ENCODE measurements at places on chromosomes 5 and 9. TPM values are rescaled to one million over a fixed set of nuclear protein-coding genes. Genes with fewer than 3 reads are reported as not detected.

DNA sequence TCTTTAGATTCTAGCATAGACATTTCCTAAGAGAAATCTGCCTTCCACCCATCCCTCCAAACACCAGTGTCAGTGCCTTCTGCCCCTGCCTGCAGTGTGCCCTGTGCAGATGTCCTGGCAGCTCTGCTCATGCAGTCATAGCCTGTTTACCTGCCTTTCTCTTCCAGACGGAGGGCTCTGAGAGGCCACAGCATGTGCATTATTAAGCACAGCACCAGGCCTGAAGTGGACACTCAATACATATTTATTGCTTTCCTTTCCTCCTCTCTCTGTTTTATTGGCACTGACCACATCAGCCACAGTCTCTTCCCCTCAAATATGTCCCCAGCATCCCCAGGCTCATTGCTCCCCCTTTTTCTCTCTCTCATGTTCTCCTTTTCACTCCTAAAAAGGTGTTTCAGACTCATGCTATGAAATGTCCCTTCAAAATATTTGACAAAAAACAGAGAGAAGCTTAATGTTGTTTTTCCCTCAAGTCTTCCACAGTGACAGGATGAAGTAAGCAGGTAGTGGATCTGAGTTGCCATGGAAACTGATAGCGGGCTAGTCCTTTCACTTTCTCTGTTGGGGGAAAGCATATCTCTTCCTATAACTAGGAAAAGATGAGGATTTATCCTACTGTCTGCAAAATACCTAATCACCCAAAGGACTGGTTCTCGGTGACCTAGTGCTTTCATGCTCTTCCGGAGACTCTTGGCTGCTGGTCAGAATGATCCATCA lies 100.9 kb downstream of the ATP10B start:
- H3K4me1 ChIP-seq: no peaks in the 10 kb centered on the region
- H3K36me3 ChIP-seq: no peaks in the 10 kb centered on the region
- no peak for DNase-seq
- no peak overlapping the region for H3K4me3 ChIP-seq
- H3K27me3 ChIP-seq: peaks cover under 1% of the 10 kb centered on the region
- H3K27ac ChIP-seq: no peak overlapping the region

Gene NME5
- not detected for total RNA-seq

Gene SCGB3A2
- total RNA-seq: not detected

- no peak overlapping the region for H3K4me3 ChIP-seq
- no peaks in the 10 kb centered on the region for H3K4me1 ChIP-seq
- H3K27me3 ChIP-seq: peaks cover 30% of the 10 kb centered on the region
- no peak overlapping the region for H3K27ac ChIP-seq
- no peak for DNase-seq
These were observed 27.3 kb downstream of the NME5 start for GRCh38 chr5:138111937-138112336.

Gene ENC1
- 0.73 TPM for total RNA-seq

Gene SAXO1
- not detected for total RNA-seq

GRCh38 chr5:119166026-119166425 lies 95.1 kb downstream of the DMXL1 start:
- no peak overlapping the region for H3K27ac ChIP-seq
- no peaks in the 10 kb centered on the region for H3K27me3 ChIP-seq
- peaks cover 31% of the 10 kb centered on the region for H3K36me3 ChIP-seq
- no peak overlapping the region for H3K4me3 ChIP-seq
- no peak for DNase-seq

GRCh38 chr9:131943351-131943841 lies 136.3 kb downstream of the MED27 start:
- H3K36me3 ChIP-seq: peaks cover 4% of the 10 kb centered on the region
- no peaks in the 10 kb centered on the region for H3K27me3 ChIP-seq

DNA sequence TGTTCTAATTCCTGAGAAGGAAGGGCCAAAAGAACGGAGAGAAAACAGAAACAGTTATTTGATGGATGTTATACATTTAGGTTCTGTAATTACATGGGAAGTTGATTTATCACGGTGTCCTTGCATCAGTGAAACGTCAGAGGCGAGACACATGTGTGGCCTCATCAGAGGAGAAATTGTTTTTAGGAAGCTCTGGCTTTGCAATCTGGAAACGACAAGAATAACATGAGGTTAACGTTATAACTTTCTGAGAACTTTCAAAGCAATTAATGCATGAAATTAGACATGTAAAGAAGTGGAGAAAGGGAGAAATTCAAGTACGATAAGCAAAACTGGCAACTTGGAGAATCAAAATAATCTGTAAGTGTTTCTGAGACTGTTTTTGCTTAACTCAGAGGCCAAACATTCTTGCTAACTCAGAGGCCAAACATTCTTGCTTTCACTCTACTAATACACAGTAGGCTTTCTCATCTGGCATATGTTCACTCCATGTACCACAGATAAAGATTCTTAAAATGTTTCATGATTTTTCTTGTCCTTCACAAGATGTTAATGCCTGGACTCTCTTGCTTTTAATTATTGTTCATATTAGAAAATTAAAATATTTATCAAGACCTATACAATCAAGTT lies 933.0 kb downstream of the TLE4 start:
- no peaks in the 10 kb centered on the region for H3K27me3 ChIP-seq
- no peaks in the 10 kb centered on the region for H3K36me3 ChIP-seq

DNA sequence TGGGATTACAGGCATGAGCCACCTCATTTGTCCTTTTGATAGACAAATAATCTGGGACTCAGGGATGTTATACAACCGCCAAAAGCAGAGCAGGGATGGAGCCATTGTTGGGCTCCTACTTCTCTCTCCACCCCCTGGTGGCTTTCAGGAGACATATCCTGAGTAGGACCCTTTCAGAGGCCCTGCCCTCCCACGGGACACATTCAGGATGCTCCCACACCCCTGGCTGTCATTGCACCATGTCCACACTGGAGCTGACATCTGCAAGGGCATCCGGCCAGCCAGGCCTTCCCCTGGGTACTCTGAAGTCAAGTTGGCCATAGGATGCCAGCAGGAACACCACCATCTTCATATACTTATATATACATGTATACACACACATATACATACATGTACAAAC lies 181.8 kb downstream of the SYK start:
- H3K4me3 ChIP-seq: no peak overlapping the region
- H3K27ac ChIP-seq: no peak overlapping the region
- no peaks in the 10 kb centered on the region for H3K36me3 ChIP-seq
- peaks cover 6% of the 10 kb centered on the region for H3K4me1 ChIP-seq
- H3K27me3 ChIP-seq: peaks cover 10% of the 10 kb centered on the region
- DNase-seq: no peak

Gene ARL10
- total RNA-seq: 6.5 TPM

Gene LRRTM2
- 0.23 TPM for total RNA-seq

GRCh38 chr5:106288979-106289378 lies 1381.8 kb downstream of the EFNA5 start:
- H3K27me3 ChIP-seq: no peaks in the 10 kb centered on the region
- H3K27ac ChIP-seq: no peak overlapping the region
- H3K36me3 ChIP-seq: no peaks in the 10 kb centered on the region
- no peak for DNase-seq
- no peak overlapping the region for H3K4me3 ChIP-seq

Gene AKNA
- total RNA-seq: 355 TPM

DNA sequence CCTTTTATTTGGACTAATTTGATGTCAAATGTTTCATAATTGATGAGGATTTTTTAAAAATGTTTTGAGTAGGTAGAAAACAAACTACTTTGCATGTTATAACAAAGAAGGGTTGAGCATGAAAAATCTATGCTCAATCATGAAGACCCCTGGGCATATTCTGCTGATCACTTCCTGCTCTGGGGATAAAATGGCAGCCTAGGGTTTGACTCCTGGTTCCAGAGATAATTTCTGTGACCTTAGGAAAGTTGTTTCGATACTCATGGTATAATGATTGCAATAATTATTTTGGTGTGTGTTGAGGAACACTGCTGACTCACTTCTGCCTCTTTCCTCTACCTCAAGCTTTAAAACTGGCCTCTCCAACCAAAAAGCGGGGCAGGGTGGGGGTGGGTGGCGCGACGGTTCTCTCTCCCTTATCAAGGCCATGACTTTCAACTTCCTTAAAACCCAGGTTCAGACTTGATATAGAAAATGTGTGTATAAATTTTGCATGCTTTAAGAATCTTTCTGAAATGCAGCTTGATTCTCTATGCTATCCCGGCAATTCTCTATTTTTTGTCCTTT lies 6.0 kb upstream of the PIP5K1B start:
- H3K4me1 ChIP-seq: no peaks in the 10 kb centered on the region
- no peak for DNase-seq
- H3K36me3 ChIP-seq: no peaks in the 10 kb centered on the region
- H3K4me3 ChIP-seq: no peak overlapping the region
- no peak overlapping the region for H3K27ac ChIP-seq
- peaks cover 66% of the 10 kb centered on the region for H3K27me3 ChIP-seq

Gene AQP7
- total RNA-seq: 0.40 TPM

Gene AQP3
- total RNA-seq: 167 TPM

DNA sequence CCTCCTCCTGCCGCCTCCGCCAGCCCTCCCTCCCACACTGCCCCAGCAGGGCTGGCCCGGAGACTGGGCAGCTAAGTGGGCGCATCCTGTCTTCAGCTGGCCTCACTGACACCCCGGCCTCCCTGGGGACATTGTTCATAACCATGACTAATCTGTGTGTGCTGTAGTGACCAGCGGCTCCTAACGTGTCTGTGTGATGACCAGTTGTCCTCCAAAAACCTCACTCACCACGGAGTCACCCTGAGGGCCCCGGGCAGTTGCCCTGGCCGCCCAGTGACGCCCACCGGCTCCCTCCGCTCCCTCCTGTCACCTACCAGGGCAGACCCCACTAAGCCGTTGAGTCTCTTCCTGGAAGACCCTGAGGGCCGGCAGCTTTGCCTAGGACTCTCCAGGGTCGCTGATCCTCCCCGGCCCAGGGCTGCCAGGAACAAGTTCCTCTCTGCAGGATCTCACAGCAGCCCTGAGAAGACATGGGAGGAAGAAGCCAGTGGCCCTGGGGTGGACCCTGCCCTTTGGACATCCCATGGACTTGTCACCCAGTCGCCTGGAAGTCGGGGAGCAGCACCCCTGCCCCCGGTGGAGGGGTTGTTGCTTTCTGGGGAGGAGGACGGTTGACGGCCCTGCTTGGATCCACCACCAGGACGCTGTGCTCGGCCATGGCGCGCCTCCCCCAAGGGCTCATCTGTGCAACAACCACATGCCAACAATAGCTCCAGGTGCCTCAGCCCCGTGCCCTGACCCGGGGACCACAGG lies 110.2 kb upstream of the LMX1B start:
- no peaks in the 10 kb centered on the region for H3K36me3 ChIP-seq
- peaks cover 5% of the 10 kb centered on the region for H3K4me1 ChIP-seq
- H3K27ac ChIP-seq: no peak overlapping the region
- H3K4me3 ChIP-seq: no peak overlapping the region
- peaks cover 14% of the 10 kb centered on the region for H3K27me3 ChIP-seq
- DNase-seq: no peak

Gene TSLP
- total RNA-seq: 0.15 TPM

GRCh38 chr5:116378007-116378776 lies 196.4 kb downstream of the SEMA6A start:
- H3K27ac ChIP-seq: no peak overlapping the region
- no peaks in the 10 kb centered on the region for H3K36me3 ChIP-seq
- no peaks in the 10 kb centered on the region for H3K4me1 ChIP-seq
- H3K4me3 ChIP-seq: no peak overlapping the region
- no peak for DNase-seq

Gene KCNMB1
- not detected for total RNA-seq

Gene PCDHGA3
- total RNA-seq: not detected

DNA sequence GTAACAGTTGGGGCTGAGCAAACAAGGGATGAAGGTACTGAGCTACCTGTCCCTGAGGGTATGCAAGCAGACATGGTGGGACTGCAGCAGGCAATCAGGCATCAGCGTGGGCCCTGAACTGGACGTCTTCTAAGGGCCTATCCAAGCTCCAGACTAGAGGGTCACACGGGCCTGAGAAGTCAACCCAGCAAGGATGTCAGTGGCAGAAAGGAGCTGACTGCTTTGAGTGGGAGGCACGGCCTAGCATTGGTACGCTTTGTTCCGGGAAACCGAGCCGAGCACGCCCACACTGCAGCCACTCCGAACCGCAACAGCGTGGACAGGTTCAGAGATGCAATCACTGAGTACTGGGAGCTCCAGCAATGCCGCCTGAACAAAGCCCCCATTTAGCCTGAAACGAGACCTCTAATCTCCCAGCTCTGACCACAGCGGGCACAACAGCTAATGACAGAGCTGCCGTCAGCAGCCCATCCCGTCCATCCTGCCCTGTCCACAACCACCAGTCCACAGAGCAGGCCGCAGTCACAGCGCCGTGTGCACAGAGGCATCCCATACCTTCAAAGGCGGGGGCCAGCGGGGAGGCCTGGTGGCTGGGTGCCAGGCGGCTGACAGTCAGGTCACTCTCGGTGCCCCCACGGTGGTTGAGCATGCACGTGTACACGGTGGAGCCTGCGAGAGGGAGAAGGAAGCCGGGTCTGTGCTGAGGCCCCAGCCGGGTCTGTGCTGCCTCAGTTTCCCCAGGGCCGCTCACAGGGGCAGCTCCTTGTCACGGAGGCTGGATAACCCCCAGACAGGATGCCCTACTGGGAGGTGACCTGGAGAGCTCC lies 44.2 kb downstream of the SARDH start:
- H3K36me3 ChIP-seq: no peaks in the 10 kb centered on the region
- peaks cover 7% of the 10 kb centered on the region for H3K4me1 ChIP-seq
- peaks cover 8% of the 10 kb centered on the region for H3K27me3 ChIP-seq
- no peak overlapping the region for H3K4me3 ChIP-seq
- no peak for DNase-seq

GRCh38 chr5:1785984-1786383 lies 13.7 kb downstream of the MRPL36 start:
- no peak overlapping the region for H3K27ac ChIP-seq
- H3K4me3 ChIP-seq: no peak overlapping the region
- H3K27me3 ChIP-seq: peaks cover 8% of the 10 kb centered on the region
- no peak for DNase-seq
- H3K36me3 ChIP-seq: no peaks in the 10 kb centered on the region

DNA sequence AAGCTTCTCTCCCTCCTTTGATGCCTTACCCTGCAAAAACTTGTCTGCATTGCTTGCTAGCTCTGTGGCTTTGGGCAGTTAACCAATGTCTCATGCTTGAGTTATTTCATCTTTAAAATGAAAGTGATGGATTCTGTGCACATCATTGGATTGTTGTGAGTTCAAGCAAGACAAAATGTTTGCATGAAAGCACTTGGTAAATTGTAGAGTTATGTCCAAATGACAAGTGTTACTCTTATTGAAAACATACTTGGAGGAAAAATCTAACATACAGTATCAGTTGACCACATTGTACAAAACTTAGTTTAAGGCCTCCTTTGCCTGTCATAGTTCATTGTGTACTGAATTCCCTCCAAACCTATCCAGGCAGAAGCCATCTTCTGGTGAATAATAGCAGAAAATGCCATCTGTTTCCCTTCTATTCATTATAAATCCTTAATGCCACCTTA lies 30.0 kb downstream of the TGFBR1 start:
- H3K4me1 ChIP-seq: peaks cover 49% of the 10 kb centered on the region
- H3K36me3 ChIP-seq: peaks cover 70% of the 10 kb centered on the region

Gene ZNG1F
- 5.7 TPM for total RNA-seq

- peaks cover 5% of the 10 kb centered on the region for H3K36me3 ChIP-seq
- no peak overlapping the region for H3K4me3 ChIP-seq
- DNase-seq: no peak
- H3K27ac ChIP-seq: no peak overlapping the region
These were observed 60.8 kb downstream of the MLLT3 start for GRCh38 chr9:20561531-20561930.

GRCh38 chr9:89591274-89592212 lies 13.3 kb upstream of the GADD45G start:
- H3K27ac ChIP-seq: no peak overlapping the region
- DNase-seq: no peak
- H3K4me1 ChIP-seq: no peaks in the 10 kb centered on the region
- H3K4me3 ChIP-seq: no peak overlapping the region
- H3K36me3 ChIP-seq: no peaks in the 10 kb centered on the region

- H3K4me1 ChIP-seq: peaks cover 18% of the 10 kb centered on the region
- H3K36me3 ChIP-seq: peaks cover 8% of the 10 kb centered on the region
- no peak overlapping the region for H3K4me3 ChIP-seq
These were observed 2.6 kb downstream of the INVS start for GRCh38 chr9:100101608-100102007.
